ENCODE measurements at places on chromosomes 16 and 17.
A peak's percentile ranks its signal among the peaks of the same experiment; 100 is the strongest.

DNA sequence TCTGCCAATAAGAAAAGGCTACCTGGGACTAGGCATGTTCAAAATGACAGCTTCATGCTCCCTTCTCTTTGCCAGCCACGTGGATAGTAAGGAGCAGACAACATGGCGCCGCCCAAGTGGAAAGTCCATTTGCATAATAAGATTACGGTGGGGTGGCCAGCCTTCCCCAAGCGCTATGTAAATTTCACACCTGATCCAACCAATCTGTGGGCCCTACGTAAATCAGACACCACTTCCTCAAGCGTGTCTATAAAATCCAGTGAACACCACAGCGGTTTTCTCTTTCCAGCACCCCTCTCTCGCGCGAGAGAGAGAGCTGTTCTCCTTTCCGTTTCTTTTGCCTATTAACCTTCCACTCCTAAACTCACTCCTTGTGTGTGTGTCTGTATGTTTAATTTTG is 140.3 kb upstream of the ERCC4 start:
- H3K4me3 ChIP-seq = no peak overlapping the region
- no peak overlapping the region for H3K27ac ChIP-seq

DNA sequence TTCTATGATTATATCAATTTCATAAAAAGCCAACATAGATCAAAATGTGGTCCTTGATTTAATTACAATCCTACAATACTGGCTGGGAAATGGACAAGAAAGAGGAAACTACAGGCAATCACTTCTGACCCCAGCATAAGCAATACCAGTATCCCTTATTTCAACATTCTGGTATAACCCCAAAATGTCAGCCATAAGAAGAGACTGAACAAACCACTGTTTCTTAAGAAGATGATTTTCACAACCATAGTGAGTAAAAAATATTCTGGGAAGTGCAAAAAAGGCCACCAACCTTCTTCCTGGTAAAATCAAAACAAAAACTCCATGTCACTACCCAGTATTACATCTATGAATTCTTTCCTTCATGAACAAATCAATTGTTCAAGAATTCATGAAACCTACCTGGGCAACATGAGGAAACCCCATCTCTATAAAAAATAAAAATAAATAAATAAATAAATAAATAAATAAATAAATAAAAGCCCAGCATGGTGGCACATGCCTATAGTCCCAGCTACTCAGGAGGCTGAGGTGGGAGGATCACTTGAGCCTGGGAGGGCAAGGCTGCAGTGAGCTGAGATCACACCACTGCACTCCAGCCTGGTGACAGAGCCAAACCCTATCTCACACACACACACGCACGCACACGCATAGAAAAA is 7.5 kb downstream of the N4BP1 start:
- DNase-seq = no peak
- peaks cover 30% of the 10 kb centered on the region for H3K36me3 ChIP-seq
- H3K27ac ChIP-seq = peak overlapping the region; percentile 50
- H3K4me3 ChIP-seq = peak overlapping the region; percentile 16

- H3K27ac ChIP-seq = peak overlapping the region; percentile 38
- peaks cover 67% of the 10 kb centered on the region for H3K4me1 ChIP-seq
- no peaks in the 10 kb centered on the region for H3K27me3 ChIP-seq
- peak overlapping the region; percentile 9 for H3K4me3 ChIP-seq
Measured at GRCh38 chr17:17479209-17479608, 2.4 kb downstream of the MED9 start.

- H3K27me3 ChIP-seq = peaks cover 9% of the 10 kb centered on the region
- no peak for DNase-seq
- H3K4me1 ChIP-seq = peaks cover 50% of the 10 kb centered on the region
- H3K27ac ChIP-seq = peak overlapping the region; percentile 88
- H3K4me3 ChIP-seq = peak overlapping the region; percentile 80
Measured at GRCh38 chr16:87493608-87494280, 920 bp upstream of the ZCCHC14 start.

Data from activated T-cell treated with anti-CD3 and anti-CD28 coated beads, Interleukin-2, amount 50 U/mL, for 24 hours (primary cell).